ENCODE measurements at places on chromosomes 3 and 15.
A peak's percentile ranks its signal among the peaks of the same experiment; 100 is the strongest.

DNA sequence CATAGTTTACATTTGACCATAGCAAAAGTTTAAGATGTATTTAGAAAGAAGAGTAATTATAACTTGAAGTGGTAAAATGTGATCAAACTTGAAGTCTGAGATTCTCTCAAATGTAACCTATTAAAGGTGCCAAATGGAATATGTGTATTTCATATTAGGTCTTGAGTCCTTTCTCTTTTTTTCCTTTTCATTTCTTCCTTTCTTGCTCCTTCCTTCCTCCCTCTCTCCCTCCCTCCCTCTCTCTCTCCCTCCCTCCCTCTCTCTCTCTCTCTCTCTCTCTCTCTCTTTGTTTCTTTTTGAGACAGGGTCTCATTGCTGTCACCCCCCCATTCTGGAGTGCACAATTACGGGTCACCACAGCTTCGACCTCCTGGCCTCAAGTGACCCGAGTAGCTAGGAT is 47.7 kb downstream of the MAP2K5 start:
- no peak for DNase-seq

DNA sequence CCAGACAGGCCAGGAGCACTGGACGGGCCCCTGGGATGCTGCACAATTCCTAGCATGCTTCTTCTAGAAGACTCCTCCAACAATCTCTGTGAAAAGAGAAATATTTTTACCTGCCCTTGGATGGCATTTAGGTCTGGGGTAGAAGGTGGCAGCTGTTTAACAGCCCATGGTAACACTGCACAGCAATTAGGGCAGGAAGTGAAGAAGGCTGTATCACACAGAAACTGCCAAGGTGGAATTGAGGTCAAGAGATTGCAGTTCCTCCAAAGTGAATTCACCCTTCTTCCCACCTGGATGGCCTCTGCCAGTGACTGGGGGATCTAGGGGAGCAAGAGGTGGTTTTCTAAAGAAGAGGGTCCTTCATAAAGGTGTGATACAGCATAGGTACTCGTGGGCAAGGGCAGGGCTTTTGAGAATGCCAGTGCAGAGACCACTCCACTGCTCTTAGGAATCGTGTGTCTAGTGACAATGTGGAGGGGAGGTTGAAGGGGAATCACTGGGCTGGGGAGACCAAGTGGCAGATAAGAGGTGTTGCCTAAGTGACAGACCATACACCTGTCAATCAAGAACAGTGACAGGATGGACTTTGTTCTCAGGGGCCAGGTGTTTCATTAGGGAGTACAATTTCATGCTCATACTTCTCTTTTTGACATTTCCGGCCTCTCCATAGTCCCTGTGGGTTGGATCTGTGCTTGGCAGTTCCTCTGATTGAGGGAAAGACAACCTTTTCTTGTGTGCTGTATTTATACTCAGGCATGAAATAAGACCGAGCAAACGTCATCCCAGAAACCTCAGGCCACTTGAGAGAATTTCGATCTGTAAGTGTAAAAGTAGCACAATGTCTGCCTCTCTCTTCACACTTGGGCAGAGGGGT is 83.5 kb upstream of the BCL6 start:
- no peak for DNase-seq

DNA sequence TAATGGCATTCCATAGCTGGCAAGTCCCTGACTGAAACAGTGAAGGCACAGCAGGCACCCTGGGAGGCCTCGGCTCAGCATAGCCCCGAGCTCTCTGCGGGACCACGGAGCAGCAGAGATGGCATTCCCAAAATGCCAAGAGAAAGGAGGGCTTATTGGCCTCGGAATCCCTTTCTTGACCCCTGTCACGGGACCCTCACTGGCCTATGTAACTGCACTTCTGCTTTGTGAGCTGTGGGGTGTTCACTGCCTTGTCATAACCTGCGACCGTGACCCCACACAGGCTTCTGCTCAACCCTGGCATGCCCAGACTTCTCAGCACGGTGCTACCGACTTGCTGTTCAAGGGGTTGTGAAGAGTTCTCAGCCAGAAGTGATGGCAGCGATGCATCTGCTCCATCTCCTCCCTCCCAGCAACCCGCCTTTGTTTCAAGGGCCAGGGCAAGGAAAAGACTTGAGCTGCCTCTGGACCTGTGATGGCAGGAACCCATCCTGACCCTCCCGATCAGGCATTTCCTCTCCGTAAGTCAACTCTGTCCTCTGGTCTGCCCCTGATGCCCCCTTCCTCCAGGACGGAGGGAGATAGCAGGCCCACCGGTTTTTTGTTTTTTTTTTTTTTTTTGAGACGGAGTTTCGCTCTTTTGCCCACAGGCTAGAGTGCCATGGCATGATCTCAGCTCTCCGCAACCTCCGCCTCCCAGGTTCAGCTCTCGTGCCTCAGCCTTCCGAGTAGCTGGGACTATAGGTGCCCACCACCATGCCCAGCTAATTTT is 30.5 kb downstream of the EHD4 start:
- DNase-seq = no peak

GRCh38 chr3:4355401-4356219 is 52.4 kb downstream of the SETMAR start:
- no peak for DNase-seq

DNA sequence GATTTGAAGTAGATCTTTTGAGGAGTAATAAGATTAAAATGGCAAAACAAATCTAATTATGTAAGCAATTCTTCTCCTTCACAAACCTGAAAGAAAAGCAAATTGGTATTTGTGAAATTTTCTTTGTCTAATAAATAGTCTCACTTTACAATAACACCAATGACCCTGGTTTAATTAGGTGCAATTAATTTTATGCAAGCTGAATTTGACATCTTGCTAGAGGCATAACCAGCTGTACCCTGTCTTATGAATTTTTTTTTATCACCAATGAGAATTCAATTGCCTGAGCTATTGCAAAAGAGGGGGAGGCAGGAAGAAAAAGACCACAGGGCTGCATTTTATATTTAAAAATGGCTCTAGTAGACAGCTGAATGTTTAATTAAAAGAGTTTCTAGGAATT is 113.5 kb upstream of the IL12A start:
- DNase-seq = no peak

GRCh38 chr15:64813075-64813474 is 12.4 kb downstream of the PIF1 start:
- peak; percentile 51 for DNase-seq

DNA sequence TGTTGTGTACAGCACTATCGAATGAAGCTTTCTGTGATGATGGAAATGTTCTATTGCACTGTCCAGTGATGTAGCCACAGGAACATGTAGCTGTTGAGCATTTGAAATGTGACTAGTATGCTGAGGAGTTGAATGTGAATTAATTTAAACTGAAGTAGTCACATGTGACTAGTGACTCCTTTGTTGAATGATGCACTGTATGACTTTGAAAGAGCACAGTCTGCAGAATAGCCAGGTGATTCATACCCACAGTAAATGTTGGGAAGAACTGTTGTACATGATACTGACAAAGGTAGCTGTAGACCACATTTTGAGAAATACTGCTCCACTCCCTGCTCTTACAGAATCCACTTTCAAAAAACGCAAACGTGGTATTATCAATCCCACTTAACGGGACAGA is 34.0 kb upstream of the ACTL6A start:
- no peak for DNase-seq

DNA sequence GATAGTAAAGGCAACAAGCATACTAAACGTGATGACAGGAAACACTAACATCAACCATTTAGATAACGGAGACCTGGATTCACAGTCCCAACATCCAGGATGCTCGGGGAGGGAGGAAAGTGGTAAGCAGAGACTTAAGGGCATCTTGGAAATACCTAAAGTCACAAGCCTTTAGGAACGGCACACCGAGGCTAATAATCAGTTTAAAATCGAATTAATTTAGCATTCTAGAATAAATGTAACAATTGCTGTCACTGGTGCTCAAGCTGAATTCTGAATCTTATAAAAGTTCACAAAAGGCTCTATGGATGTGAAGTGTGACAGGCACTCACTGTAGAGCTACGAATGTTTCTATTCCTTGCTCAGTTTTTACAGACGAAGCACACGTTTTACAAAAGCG is 1.3 kb downstream of the CD47 start:
- DNase-seq = peak; percentile 8

- DNase-seq = no peak
Observed at GRCh38 chr3:137642831-137643230, 121.3 kb upstream of the SOX14 start.

GRCh38 chr15:51623386-51623938 is 891 bp upstream of the DMXL2 start:
- DNase-seq = peak; percentile 11

DNA sequence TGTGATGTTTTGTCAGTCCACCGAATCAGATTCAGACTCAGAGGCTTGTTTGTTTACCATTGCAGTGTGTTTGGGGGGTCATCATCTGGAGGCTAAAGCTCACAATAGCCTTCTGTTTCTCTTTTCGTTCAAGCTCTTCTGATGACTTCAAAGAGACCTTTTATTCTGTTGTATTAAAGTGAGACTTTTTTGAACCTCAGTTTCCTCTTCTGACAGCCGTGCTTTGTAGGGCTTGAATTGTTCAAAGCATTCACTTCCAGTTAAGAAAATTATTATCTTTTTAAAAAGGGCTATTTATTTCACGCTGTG is 1.3 kb downstream of the PXK start:
- DNase-seq = no peak

DNA sequence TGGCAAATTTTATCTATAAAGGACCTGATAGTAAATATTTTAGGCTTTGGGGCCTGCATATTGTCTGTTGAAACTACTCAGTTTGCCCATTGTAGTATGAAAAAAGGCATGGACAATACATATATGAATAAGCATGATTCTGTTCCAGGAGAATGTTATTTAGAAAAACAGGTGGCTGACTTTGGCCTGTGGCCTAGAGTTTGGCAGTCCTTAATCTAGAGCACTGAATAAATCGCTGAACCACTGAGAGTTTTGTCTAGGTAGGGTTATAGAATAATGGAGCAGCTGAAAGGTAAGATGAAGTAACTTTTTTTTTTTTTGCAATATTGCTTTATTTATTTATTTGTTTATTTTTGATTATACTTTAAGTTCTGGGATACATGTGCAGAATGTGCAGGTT is 75.0 kb downstream of the LRRC49 start:
- no peak for DNase-seq

DNA sequence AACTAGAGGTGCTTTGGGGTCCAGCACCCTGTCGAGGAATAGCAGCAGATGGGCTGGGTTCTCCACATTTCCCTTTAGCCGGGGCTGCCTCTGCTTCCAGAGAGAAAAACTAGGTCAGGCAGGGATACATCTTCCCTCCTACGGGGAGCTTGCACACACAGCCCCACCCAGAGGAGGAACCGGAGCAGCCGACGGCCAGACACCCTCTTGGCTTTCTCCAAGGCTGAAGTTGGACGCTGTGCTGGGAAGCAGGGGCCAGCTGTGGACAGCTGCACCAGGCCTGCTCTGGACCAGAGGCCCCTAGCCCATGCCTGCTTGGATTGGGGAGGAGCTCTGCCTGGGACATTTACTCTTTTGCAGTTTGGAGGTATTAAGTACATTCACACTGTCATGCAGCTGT is 44.7 kb upstream of the NR2C2 start:
- no peak for DNase-seq

DNA sequence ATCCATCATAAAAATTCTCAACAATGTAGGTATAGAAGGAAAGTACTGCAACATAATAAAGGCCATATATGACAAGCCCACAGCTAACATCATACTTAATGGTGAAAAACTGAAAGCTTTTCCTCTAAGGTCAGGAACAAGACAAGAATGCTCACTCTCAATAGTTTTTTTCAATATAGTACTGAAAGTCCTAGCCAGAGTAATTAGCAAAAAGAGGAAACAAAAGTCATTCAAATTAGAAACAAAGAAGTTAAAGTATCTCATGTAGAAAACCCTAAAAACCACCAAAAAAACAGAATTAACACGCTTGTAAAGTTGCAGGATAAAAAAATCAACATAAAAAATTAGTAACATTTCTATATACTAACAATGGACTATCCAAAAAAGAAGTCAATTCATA is 61.8 kb downstream of the MYH15 start:
- DNase-seq = no peak

DNA sequence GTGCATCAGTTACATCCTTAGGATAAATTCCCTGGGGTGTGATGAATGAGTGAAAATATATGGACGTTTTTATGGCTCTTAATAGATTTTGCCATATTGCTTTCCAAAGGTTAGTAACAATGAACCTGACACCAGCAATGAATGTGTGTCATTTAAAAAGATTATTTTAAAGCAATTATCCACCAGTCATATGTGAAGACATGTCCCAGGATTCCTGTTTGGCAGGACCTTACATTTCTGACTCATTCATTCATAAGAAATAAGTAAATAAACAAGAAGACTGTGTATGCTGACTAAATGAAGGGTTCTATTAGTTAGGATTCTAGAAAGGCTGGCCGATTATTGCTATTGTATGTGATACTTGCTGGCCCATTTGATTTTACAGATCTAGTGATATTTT is 201.5 kb downstream of the SOX2 start:
- no peak for DNase-seq

- DNase-seq = no peak
Observed at GRCh38 chr3:5219216-5219615, 31.7 kb downstream of the EDEM1 start.

DNA sequence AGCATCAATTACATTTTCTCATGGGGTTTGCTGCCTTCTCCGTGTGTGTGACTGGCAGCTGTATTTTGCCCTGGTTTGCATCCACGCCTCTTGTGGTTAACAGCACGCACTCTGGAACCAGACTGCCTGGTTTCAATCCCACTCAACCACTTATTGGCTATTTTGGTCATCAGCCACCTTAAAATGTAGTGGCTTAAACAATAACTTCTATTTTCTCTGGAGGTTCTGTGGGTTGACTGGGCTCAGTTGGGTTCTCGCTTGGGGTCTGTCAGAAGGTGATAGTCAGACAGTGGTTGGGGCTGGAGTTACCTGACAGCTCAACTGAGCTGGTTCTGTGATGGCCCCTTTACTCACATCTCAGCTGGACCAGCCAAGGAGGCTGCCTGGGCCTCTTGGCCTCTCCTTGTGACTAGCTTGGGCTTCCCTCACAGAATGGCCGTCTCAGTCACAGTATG is 36.8 kb downstream of the EHD4 start:
- DNase-seq = no peak

DNA sequence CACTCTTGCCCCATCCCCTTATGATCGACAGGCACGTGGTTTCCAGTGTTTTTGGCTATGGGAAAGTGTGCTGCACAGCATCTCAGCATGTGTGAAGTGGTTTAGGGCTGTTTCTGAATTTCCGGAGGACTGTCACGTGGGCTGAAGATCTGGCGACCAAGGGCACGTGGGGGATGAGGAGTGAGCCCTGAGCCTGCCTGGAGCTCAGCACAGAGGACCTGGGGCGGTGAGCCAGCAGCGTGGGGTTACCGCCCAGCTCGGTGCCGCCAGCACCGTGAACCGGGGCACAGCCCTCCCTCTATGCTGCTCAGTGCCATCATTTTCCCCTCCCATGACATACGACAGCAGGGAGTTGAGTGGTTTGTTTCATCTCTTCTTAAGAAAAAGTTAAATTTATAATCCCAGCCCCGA is 150.2 kb downstream of the DNAJB8 start:
- peak; percentile 45 for DNase-seq
